Right renal cortex interstitium (tissue), 3 donors: ENCODE measurements at places on chromosomes 13 and 19. TPM values are rescaled to one million over a fixed set of nuclear protein-coding genes. Genes with fewer than 3 reads are reported as not detected.

The LGALS14 gene
- polyA plus RNA-seq = not detected

The APC2 gene
- 0.86 TPM for polyA plus RNA-seq

The RRAS gene
- 19.8 TPM for polyA plus RNA-seq

- no peak for DNase-seq
These were observed 255.1 kb downstream of the TBC1D4 start for GRCh38 chr13:75226733-75227435.

DNA sequence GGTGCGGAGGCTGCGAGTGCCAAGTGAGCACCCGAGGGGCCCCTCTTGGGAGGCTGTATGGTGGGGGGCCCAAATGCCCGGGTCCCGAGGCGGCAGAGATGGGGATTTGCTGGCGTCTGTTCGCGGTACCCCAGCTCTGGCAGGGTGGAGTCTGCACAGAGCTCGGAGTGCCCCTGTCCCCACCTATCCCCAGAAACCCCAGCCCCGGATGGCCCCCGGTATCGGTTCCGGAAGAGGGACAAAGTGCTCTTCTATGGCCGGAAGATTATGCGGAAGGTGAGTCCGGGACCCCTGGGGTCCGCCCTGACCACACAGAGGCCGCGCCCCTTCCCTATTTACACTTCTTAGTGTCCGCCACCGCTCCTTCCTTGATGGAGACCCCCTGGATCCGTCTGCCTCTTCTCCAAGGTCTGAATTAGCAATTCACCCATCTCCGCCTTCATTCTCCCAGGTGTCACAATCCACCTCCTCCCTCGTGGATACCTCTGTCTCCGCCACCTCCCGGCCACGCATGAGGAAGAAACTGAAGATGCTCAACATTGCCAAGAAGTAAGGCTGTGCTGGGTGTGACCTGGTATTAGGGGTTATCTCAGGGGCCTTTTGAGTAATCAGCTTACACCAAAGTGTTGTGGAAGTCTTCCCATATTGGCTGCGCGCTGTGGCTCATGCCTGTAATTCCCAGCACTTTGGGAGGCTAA is 630 bp downstream of the PNPLA6 start:
- DNase-seq = no peak

DNA sequence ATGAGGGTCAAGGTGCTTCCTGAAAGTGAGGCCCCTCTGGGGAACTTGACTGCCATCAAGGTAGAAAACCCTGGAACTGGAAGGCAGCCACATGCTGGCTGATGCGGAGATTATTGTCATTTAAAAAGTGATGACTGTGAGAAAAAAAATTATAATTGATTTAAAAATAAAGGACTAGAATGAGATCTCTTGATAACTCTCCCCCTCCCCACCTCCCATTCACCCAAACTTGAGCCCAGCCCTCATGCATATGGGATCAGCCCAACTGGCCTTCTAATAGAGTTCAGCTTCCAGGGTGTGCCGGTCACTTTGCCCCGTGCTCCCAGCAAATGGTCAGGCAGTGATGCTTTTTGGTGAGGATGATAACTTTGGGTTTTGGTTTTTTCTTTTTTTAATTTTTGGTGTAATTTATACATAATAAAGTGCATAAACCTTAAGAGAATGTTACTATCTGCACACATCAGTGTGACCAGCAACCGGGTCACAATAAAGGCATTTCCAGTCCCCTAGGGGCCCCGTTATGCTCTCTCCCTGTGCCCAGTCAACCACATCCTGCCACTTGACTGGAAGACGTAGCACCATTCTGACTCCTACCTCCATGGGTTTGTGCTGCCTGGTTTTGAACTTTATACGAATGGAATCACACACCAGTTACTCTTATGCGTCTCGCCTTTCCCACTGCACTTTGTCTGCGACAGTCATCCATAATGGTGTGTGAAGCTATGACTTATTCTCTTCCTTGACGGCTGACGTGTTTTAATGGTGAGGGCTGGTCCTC is 187.9 kb downstream of the USP12 start:
- no peak for DNase-seq

GRCh38 chr13:111537115-111537728 is 216.8 kb downstream of the TEX29 start:
- DNase-seq = no peak
